ENCODE measurements at places on chromosomes 2 and 18.

DNA sequence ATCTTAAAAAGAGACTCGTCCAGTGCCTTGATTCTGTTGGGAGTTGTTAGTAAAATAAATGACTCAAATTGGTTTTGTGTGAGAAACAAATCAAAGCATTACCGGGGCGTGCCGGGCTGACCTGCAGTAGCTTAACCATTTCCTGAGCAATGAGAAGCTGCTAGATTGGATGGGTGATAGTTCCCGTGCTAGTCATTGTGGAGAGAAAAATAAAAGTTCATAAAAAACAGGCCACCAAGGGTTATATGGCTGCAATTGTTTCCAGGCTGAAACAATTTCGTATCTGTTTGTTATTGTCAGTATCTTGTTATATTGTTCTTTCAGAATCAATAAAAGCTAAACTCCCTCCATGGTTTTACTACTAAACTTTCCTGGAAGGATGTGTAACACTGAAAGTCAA is 314.4 kb downstream of the MTX2 start:
- no peak for DNase-seq

DNA sequence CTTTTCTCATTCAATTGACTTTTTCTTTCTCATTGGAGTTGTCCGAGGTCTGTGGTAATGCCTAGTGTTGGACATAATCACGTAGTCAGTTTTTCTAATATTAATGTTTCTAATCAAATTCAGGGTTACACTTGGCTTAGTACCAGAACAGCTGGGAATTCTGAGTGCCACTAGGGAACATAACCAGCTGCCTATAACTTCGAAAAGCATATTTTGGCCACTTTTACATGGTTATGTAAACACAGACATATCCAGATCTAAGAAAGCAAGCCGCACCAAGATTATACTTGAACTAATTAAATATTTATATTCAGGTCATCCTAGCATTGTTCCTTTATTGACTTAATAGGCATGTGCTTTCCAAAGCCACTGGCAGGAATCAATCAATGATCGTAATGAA is 91.1 kb upstream of the ARHGAP28 start:
- no peak for DNase-seq

- no peak for DNase-seq
Measured at GRCh38 chr2:88416016-88416663, 36.4 kb downstream of the FOXI3 start.

GRCh38 chr2:159750873-159751272 is 38.6 kb downstream of the MARCHF7 start:
- DNase-seq = no peak

GRCh38 chr2:68749345-68749744 is 14.7 kb downstream of the ARHGAP25 start:
- no peak for DNase-seq

DNA sequence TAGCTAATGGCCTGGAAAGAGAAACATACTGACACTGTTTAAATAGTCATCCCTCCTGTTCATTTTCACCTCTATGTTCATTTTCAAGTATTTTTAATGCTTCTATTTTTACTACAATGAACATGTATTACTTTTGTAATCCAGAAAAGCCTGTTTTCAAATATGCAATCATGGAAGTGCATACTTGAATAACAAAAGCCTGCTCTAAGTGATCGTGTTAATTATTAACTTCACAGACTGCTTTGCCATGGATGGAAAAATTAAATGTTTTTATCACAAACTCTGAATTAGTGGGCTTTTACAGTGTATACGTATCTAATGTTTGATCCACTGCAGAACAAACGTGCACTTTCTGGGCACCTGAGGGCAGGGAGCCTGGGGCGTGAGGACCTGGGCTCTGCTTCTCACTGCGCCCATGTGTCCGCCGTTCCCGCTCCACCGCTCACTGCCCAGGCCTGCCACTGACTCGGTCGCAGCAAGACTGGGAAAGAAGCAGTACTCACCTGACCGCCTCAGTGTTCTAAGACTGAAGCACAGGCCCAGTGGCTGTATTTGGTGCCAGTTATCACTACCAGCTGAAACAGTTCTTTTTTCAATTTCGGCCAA is 80.6 kb downstream of the UXS1 start:
- no peak for DNase-seq

- no peak for DNase-seq
Measured at GRCh38 chr2:118672571-118673158, 174.8 kb downstream of the EN1 start.

- DNase-seq = no peak
Measured at GRCh38 chr2:252001-252602, 11.7 kb downstream of the SH3YL1 start.
